HT1080 (cell line): ENCODE measurements at places on chromosomes 7 and 10. TPM values are rescaled to one million over a fixed set of nuclear protein-coding genes. Genes with fewer than 3 reads are reported as not detected.

GRCh38 chr10:100827819-100828737, 82.7 kb downstream of the PAX2 start:
- DNase-seq = no peak

DNA sequence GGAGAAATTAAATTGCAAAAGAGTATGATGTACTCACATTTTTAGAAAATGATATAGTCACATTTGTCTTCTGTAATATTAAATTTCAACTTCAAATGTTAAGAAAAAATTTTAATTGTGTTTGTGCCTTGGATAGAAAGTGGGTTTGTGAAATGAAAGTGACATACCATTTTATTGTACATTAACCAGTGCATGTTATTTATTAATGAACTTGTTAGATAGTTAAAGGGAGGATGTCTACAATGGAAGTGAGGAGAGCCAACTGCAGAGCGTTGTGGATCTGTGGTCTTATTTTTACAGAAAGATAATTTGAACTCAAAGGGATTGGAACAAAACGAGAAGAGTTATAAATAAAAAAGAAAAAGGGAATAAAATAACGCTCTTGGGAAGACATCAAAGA, 291.7 kb downstream of the ARL4A start:
- no peak for DNase-seq

- peak; percentile 11 for DNase-seq
Observed at GRCh38 chr7:39446546-39446945, 119.7 kb upstream of the YAE1 start.

The PTPRZ1 gene
- 0.26 and 0.30 TPM in 2 replicates for total RNA-seq

The UTF1 gene
- total RNA-seq = not detected in 2 replicates

The ZNF488 gene
- total RNA-seq = 0.10 and 0.11 TPM in 2 replicates

The FAM237B gene
- not detected in 2 replicates for total RNA-seq
